Activated B cell treated with CpG ODN at 0.5 μM for 24 hours (primary cell): ENCODE measurements at places on chromosomes 16 and 17.
A peak's percentile ranks its signal among the peaks of the same experiment; 100 is the strongest.

DNA sequence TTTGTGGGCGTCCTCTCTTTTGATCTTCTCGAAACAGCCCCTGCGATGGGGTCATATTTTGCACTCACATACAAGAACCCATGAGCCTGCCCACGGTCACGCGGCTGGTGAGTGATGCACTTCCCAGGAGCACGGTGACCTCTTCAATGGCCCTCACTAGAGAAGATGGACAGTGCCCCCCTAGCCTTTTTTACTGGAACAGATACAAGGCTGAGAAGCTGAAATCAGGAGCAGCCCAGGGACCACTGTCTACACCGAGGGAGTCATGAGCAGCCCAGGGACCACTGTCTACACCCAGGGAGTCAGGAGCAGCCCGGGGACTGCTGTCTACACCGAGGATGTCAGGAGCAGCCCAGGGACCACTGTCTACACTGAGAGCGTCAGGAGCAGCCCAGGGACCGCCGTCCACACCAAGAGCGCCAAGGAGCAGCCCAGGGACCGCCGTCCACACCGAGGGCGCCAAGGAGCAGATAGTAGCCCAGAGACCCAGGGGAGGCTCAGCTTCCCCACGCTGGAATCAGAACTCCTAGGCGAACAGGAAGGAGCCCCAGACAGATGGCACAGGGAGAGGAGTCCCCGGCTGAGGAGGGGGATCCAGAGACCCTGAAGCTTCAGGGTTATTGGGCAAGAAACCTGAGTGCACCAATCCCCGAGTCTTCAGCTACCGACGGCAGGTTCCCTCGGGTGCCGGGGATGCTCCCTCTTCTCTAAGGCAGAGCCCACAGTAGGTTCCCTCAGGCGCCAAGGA lies 23.7 kb downstream of the ACSF3 start:
- no peak overlapping the region for H3K27ac ChIP-seq
- no peak overlapping the region for H3K4me3 ChIP-seq
- H3K27me3 ChIP-seq, result no peaks in the 10 kb centered on the region
- H3K36me3 ChIP-seq, result peaks cover 67% of the 10 kb centered on the region
- no peak for DNase-seq

GRCh38 chr16:71425746-71426068 lies 16.1 kb downstream of the TLE7 start:
- no peak for DNase-seq
- H3K4me3 ChIP-seq, result no peak overlapping the region
- H3K36me3 ChIP-seq, result no peaks in the 10 kb centered on the region
- H3K27me3 ChIP-seq, result peaks cover 32% of the 10 kb centered on the region
- no peak overlapping the region for H3K27ac ChIP-seq

DNA sequence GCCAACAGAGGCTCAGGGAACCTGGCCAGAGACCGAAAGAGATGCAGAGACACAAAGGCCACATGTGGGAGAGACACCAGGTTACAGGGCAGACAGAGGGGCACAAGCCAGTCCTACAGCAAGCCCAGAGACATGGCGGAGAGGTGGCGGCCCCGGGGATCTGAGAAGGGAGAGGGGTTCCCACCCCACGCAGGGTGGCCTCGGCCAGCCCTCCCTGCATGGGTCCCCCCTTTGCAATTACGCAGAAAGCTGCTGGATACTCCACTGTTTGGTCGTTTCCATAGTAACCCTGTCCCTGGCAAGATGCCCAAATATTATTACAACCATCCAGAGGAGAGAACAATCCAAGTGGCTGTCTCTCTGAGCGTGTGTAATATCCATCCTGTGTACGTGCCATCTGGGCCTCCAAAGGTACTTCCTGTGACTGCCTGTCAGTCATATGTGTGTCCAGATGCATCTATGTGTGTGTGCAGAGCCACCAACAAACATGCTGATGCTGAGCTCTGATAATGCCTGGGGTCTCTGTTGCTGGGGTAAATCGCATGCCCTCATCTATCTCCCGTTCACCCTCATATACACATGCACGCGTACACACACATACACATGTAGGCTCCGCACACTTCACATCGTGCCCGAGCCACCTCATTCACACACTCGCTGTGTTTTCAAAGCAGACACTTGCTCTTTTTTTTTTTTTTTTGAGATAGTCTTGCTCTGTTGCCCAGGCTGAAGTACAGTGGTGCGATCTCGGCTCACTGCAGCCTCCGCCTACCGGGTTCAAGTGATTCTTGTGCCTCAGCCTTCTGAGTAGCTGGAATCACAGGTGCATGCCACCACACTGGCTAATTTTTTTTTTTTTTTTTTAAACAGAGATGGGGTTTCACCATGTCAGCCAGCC lies 5.5 kb downstream of the PCGF2 start:
- H3K4me3 ChIP-seq, result no peak overlapping the region
- H3K36me3 ChIP-seq, result no peaks in the 10 kb centered on the region
- H3K27me3 ChIP-seq, result peaks cover 22% of the 10 kb centered on the region
- H3K4me1 ChIP-seq, result peaks cover 19% of the 10 kb centered on the region
- H3K27ac ChIP-seq, result no peak overlapping the region
- no peak for DNase-seq

- H3K27me3 ChIP-seq, result no peaks in the 10 kb centered on the region
- no peak overlapping the region for H3K4me3 ChIP-seq
- no peaks in the 10 kb centered on the region for H3K4me1 ChIP-seq
These were observed 4.9 kb upstream of the CIAO3 start for GRCh38 chr16:745739-746138.

DNA sequence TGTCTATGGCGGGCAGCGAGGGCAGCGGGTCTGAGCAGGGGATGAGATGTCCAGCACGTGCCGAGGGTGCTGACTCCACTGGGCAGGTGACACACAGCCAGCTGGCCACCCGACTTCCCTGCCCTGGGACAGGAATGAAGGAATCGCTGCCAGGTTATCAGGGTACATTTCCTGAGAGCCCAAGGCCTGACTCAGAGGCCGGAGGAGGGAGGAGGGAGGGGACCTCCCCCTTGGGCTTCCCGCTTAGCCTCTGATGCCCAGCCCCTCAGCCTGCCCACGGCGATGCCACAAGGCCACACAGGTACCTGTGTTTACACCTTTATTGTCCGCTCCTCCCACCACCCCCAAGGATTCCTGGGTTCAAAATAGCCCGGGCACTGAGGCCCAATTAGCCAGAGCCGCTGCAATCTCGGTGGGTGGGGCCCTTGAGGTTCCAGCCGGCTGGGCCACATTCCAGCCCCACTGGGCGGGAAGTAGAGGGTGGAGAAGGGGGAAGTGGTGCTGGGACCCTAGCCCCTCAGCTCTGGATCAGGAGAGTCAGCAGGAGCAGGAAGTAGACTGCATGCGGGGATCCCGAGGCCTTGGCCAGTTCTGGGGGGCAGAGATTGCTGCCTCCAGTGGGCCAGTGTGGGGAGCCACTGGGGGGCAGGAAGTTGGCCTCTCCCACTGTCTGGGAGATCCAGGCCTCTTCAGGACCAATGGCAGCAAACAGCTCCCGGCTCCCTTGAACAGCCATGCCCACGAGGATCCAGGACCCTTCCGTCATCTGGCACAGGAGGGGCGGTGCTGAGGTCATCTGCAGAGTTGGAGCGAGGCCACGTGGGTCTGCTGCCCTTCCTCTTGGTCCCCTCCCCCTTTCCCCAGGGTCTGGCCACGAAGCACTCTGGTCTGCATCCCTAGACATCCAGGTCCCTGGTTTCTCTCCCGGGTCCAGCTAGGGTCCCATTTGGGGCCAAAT lies 3.4 kb upstream of the PRSS8 start:
- H3K4me1 ChIP-seq, result peaks cover 12% of the 10 kb centered on the region
- H3K27ac ChIP-seq, result no peak overlapping the region
- no peaks in the 10 kb centered on the region for H3K27me3 ChIP-seq
- no peaks in the 10 kb centered on the region for H3K36me3 ChIP-seq

DNA sequence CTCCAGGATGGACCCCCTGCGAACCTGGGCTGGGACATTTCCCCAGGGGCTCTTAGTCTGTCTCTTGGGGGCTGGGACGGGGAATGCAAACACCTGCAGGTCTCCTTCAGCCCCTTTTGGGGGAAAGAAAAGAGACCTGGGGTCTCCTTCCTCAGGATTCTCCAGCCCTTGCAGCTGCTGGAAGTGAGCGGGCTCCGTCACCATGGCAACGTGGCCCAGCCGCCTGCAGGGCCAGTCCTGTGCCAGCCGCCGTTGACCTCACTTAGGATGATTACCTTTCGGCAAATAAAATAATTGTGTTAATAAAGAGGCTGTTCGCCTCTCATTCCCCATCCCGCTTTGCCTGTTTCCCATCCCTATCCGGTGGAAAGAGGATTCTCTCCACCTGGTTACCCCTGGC lies 25.7 kb downstream of the MRM1 start:
- H3K27me3 ChIP-seq, result peaks cover 4% of the 10 kb centered on the region
- no peak overlapping the region for H3K27ac ChIP-seq
- no peak for DNase-seq
- H3K4me1 ChIP-seq, result no peaks in the 10 kb centered on the region
- H3K4me3 ChIP-seq, result no peak overlapping the region

GRCh38 chr16:23519282-23519681 lies 9.0 kb upstream of the GGA2 start:
- peak overlapping the region; percentile 24 for H3K4me3 ChIP-seq
- H3K27me3 ChIP-seq, result no peaks in the 10 kb centered on the region
- peaks cover 27% of the 10 kb centered on the region for H3K36me3 ChIP-seq
- peaks cover 68% of the 10 kb centered on the region for H3K4me1 ChIP-seq
